Gastrocnemius medialis (tissue), 4 donors: ENCODE measurements at places on chromosomes 16 and 17. TPM values are rescaled to one million over a fixed set of nuclear protein-coding genes. Genes with fewer than 3 reads are reported as not detected.

NGFR gene
- total RNA-seq, result 1.0 TPM

PIPOX gene
- 0.42 TPM for total RNA-seq

TNFRSF17 gene
- total RNA-seq, result not detected

NPIPB4 gene
- total RNA-seq, result 19.4 TPM

PLXDC1 gene
- total RNA-seq, result 4.5 TPM

SMIM5 gene
- total RNA-seq, result not detected

SPATA22 gene
- 0.22 TPM for total RNA-seq

ACTG1 gene
- 934 TPM for total RNA-seq

DOC2A gene
- not detected for total RNA-seq

ANKS4B gene
- total RNA-seq, result not detected

DNA sequence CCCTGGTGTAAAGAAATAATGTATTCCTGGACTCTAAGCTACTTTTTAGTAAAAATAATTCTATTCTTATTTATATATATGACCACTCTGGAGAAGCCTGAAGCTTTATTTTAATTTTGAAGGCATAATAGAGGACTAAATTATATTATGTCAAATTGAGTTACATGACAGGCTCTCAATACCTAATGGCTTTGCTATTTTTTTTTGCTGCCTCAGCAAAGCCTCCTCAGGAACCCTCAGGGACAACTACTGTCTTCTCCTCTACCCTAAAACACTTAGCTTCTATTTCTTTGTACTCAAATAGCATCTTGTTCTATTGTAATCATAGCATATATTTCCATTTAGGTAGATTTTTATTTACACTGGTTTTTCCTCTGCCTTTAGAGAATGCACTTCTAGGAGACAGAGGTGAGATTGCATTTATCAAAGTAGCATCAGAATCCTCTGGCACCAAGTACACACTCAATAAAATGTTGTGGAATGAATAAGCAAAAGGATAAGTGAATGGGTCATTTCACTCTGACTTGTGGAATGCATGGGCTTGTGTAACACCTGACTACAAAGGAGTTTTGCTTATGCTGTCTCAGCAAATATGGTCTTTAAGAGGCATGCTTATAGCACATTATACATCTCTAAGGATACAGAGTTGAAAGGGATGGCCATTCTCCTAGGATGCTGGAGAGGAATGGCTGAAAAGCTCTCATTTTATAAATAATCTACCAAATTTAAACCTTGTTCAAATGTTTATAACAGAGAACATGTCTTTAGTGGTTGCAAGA is 605.2 kb downstream of the KCNJ2 start:
- no peak for DNase-seq

DNA sequence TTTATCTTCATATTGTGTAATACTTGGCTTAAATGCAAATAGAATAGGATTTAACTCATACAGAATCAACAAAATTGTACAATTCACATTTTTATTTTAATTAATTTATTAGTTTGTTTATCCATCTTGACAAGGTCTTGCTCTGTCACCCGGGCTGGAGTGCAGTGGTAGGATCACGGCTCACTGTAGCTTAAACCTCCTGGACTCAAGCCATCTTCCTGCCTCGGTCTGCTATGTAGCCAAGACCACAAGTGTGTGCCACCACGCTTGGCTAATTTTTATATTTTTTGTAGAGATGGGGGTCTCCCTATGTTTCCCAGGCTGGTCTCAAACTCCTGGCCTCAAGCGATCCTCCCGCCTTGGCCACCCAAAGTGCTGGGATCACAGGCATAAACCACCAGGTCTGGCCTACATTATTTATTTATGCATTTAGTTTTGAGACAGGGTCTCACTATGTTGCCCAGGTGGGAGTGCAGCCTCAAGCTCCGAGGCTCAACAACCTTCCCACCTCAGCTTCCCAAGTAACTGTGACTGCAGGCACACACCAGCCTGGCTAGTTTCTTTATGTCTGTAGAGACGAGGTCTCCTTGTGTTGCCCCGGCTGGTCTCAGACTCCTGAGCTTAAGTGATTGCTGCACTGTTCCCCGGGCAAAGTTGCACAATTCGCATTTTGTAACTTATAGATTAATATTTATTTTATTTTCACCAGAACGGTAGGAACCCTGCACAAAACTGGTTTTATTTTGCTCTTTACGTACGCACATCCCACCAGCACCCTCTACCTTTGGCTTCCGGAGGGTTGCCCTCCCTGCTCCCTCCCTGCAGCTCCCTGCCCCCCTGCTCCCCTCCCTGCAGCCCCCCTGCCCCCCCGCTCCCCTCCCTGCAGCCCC is 4.9 kb downstream of the DPEP1 start:
- DNase-seq, result no peak

- DNase-seq, result no peak
Observed at GRCh38 chr17:68578236-68578635, 22.9 kb downstream of the FAM20A start.

DNA sequence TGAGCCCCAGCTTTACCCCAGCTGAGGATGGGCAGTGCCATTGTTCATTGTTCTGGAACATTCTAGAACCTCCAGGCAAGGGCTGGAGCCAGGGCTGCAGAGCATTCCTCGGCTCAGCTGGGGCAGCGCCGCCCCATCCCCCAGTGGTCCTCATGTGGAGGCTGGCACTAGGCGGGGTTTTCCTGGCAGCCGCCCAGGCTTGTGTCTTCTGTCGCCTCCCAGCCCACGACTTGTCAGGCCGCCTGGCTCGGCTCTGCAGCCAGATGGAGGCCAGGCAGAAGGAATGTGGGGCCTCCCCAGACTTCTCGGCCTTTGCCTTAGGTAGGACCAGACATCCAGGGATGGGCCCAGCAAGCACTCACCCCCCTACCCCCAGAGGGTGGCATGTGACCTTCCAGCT is at the start of gene TMEM95:
Gene TMEM95, plus strand, starts transcription at position 104 of the 400 bp plus-strand sequence. Its CDS starts 49 bp downstream, at position 153.
- no peak for DNase-seq

DNA sequence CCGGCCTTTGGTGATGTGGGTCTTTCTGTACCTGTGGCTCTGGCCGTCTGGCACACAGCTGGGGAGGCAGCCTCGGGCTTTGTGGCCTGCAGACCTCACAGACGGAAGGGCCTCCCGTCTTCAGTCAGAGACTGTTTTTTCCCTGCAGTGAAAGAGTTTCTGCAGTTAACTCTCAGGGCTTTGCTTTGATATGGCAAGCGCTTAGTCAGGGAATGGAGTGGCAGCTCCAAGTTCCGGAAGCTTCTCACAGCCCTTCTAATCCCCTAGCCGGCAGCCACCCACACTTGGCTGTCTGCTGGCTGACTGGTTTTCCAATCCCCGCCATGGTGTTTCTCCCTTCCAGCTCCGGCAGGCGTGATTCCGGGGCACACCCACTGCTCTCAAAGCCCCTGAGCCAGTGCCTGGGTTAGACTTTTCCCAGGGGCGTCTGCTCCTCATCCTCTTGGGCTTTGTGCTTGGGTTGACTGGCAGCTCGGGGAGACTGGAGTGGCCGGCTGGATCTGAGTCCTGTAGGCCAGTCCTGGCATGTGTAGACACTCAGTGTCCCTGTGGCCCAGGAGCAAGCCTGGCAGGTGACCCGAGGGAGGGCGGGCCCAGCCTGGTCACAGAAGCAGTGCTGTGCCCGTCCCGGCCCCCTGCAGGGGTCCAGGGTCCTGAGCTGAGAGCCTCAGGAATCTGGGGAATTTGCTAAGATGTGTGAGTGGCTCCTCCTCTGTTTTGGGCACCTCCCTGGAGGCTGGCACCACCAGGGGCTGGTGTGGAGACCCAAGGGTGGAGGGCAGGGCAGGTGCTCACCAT is 29.9 kb downstream of the BAIAP2 start:
- no peak for DNase-seq

DNA sequence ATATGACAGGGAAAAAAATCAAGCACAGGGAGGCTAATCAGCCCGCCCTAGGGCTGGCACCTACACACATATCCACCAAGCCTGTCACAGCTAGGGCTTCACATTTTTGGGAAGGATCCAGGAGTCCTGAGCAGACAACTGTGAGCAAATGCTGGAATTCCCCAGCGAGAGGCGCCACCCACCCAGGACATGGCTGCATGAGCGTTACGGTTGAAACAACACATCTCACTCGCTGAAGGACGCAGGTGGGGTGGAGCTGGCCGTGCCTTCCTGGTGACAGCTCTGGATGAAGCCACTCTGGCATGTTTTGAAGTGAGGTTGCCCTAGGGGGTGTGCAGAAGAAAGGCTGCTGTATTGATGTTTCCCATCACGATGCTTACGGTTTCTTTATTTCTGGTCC is 315.1 kb upstream of the EEF2KMT start:
- no peak for DNase-seq

- DNase-seq, result no peak
Observed at GRCh38 chr16:53358884-53359283, 75.4 kb upstream of the RBL2 start.

DNA sequence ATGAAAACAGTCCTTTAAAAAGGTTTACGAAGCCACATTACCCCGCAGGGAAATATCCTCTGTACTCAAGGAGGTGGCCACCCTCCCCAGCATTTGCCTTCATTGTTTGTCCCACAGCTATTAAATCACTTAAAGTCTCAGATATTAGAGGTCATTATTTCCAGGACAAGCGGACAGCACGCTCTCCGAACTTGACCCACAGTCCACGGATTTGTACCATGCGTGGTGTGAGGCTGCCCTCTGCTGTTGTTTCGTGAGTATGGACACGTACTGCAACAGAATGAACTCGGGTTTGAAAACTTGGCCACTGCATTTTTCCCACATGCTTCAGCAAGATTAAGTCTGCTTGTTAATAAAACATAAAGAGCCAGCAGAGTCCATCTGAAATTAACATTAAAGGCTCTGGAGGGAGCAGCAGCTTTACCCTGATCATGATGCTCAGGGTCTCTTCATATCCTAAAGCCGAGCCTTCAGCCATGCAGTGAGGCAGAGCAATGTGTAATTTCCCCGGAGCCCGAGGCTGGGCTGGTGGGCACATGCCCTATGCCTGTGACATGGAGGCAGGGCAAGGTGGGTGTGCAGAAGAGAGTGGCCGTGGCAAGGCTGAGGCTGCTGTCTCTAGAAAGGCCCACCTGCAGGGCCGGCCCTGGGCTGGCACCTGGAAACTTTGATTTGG is 19.7 kb downstream of the MEAK7 start:
- peak; percentile 22 for DNase-seq

DNA sequence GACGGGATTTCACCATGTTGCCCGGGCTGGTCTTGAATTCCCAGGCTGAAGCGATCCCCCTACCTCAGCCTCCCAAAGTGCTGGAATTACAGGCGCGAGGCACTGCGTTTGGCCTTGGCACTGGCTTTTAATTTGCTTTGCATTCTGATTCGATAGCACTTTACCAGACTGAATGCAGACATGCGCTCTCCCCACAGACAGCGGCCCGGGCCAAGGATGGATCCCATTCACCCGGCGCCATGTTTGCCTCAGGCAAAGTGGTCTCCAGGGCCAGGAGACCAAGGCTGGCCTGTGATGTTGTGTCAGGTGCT is 41.7 kb downstream of the DHRS7B start:
- no peak for DNase-seq

DNA sequence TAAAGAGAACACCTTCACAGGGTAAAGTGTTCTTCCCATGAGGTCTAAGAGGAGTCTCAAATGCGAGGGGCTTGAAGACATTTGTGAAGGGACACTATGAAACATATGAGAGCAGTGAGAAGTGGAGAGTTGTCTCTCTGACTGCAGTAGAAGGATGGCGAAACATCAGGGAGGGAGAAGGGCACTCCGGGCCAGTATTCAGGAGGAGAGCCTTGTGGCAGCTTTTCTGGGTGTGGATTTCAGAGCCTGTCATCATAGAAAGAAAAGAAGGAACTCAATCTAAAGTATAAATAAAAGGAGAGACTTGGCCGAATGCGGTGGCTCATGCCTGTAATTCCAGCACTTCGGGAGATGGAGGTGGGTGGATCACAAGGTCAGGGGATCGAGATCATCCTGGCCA is 117.2 kb downstream of the RBFOX1 start:
- peak; percentile 89 for DNase-seq

- no peak for DNase-seq
Observed at GRCh38 chr17:39391448-39391847, 10.0 kb downstream of the FBXL20 start.

DNA sequence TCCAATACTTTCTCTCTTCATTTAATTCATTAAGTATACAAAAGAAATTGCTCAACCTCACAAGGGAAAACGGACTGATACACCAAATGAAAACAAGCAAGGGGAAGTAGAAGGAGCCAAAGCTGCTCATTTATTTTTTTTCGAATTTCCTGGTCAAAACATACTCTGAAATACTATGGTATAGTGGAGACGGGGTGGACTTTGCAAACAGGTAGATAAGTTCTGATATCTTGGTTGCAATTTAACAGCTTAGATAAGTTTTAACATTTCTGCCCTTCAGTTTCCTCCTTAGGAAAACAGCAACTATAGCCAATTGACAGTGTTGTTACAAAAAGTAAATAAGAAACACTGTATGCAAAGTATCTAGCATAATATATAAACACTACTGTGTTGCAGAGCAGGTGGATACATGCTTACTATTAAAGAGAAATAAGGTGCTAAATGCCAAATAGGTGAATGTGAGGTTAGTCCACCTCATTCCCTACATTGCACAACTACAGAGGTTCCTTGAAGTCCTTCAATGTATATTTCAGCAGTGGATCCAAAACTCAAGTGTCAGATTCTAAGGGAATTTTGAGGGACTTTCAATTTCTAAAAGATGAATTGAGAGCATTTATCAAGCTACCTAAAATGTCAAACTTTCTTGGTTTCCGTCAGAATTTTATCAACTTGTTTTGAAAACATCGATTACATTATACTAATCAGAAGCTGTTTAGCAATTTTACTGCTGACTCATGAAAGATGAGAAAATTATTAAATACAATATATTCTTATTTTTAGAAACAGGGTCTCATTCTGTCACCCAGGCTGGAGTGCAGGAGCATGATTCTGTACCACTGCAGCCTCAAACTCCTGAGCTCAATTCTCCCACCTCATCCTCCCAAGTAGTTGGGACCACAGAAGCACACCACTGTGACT is 11.0 kb downstream of the CCDC47 start:
- DNase-seq, result no peak

DNA sequence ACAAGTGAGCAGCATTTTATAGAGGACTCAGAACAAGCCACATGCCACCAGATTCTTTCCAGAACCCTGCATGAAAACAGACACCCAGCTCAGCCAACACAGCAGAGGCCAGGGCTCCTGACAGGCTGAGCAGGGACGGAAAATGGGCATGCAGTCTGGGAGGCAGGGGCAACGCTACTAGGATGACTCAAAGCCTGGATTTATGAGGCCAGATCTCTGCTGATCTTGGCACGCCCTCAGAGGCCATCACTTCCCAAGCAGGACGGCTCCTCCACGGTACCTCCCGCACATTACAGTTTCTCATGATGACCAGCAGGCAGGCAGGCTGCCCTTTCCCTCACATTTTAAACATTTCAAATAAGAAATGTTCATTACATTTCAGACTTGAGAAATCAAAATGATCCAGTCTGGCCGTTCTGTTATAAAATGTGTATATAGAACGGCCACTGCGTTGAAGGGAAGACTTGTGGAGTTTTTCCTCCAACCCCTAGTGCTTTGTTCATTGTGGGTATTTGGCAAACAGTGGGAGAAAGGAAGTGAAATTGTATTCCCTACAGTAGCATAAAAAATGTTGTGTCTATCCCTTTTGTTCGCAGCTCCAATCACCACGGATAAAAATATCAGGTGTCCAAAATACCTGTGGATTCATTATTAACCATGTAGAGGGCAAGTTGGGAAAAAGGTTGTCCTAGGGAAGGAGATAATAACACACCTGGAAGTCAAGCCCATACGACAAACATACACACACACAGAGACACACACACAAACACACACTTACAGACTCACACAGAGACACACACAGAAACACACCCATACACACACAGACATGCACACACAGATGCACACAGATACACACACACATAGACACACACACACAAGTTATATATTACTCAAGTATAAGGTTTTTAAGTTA is 64.8 kb upstream of the ADAMTS18 start:
- peak; percentile 14 for DNase-seq

- peak; percentile 46 for DNase-seq
Observed at GRCh38 chr17:1275962-1276736, 3.3 kb upstream of the TRARG1 start.

- DNase-seq, result peak; percentile 3
Observed at GRCh38 chr17:6492892-6493674, 48.8 kb downstream of the PIMREG start.
